GM12878 (cell line): ENCODE measurements at places on chromosomes 2 and 18. TPM values are rescaled to one million over a fixed set of nuclear protein-coding genes. Genes with fewer than 3 reads are reported as not detected.

The ATL2 gene
- total RNA-seq = 44.4 and 48.2 TPM in 2 replicates

- no peak for DNase-seq
Measured at GRCh38 chr2:136217996-136218395, 100.0 kb upstream of the CXCR4 start.

DNA sequence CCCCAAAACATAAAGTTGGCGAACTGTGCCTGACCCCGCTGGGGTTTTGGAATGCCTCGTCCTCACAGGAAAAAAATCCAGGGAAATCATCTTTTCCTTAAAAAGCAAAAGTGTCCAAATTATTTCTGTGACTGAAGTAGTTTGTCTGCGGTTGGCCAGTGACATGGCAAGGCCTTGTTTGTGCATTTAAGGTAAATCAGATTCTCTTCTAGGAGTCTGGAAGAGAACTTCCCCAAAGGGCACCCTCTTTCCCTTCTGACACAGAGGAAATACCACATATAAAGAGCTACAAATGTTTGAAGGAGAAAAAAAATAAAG, 737 bp upstream of the CYB5A start:
- DNase-seq = no peak

GRCh38 chr2:64980183-64980582, 9.0 kb upstream of the SLC1A4 start:
- no peak for DNase-seq

GRCh38 chr2:150125708-150126107, 361.8 kb downstream of the RND3 start:
- DNase-seq = no peak

The SPP2 gene
- 0.37 TPM in 1 of 2 replicates, not detected in the other for total RNA-seq

- peak; percentile 87 for DNase-seq
Measured at GRCh38 chr2:213021971-213022899, 129.2 kb downstream of the IKZF2 start.

The HRH4 gene
- not detected in 2 replicates for total RNA-seq

DNA sequence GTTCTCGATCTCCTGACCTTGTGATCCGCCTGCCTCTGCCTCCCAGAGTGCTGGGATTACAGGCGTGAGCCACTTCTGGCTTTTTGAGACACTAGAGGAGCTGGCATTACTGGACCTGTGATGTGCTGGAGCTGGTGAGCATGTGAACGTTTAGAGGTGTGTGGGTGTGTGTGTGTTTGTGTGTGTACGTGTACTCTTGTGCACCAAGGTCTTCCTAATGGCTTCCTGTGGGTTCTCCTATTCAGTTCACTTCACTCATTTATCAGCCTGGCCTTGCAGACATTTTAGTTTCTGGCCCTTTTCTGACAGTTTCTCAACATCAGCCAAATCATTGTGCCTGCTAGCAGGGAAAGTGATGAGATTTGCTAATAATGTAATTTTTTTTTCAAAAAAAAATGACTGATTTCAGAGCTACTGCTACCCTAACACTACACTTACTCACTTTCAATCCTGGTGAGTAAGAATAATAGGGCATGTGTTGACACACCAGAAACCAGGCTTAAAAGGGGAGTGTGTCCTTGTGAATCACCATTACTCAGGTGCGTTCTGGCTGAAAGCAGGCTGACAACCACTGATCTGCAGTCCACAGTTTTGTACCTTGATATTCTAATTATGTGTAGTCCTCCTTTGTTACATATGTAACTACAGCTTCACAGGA, 41.0 kb upstream of the ACTR3 start:
- no peak for DNase-seq

The MALL gene
- 0.26 and 0.27 TPM in 2 replicates for total RNA-seq

GRCh38 chr2:15990151-15991101, 50.1 kb downstream of the MYCN start:
- DNase-seq = no peak

The RBKS gene
- total RNA-seq = 0.88 and 1.7 TPM in 2 replicates

- DNase-seq = no peak
Measured at GRCh38 chr18:77141401-77142118, 9.0 kb upstream of the MBP start.

- no peak for DNase-seq
Measured at GRCh38 chr2:56009758-56010458, 86.3 kb upstream of the EFEMP1 start.

- DNase-seq = no peak
Measured at GRCh38 chr2:181005326-181005655, 24.9 kb downstream of the UBE2E3 start.

DNA sequence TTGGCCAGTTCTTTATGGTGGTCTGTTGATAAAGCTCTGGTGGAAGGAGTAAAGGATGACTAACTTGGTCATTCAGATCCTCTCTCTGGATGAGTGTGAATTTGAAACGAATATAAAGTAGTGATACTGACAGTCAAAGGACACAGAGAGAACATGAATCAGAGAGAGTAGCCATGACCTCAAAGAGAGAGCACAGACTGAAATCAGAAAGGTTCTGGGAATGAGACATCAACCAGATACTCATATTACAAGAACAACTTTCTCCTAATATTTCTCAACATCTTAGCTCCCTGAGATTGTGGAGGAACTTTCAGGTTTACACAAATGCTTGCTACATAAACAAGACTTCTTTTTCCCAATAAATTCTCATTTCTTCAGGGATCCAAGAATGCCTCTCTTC, 849.1 kb upstream of the CHAC2 start:
- DNase-seq = no peak

DNA sequence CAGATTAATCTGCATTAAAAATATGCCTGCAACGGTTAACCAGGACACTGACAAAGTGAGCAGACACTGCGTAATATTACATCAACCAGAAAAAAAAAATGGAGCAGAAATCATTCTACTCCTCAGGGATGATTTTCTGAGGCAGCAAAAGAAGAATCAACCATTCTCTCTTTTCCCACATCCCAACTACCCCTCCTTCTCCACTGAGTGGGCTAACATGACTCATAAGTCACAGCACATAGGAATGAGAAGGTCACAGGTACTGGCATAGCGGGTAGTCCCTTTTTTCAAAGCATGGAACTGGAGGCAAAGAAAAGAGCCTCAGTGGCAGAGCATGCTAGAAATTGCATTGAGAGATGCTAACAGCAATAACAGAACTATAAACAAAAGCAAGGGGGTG, 54.3 kb upstream of the TSPYL6 start:
- no peak for DNase-seq

- no peak for DNase-seq
Measured at GRCh38 chr18:52624702-52625101, 284.7 kb downstream of the DCC start.

- no peak for DNase-seq
Measured at GRCh38 chr2:43480874-43481273, 115.0 kb downstream of the THADA start.

- no peak for DNase-seq
Measured at GRCh38 chr2:214774108-214774507, 35.4 kb downstream of the BARD1 start.

The CIB4 gene
- not detected in 2 replicates for total RNA-seq

The LINC00305 gene
- total RNA-seq = not detected in 2 replicates

- no peak for DNase-seq
Measured at GRCh38 chr18:64275593-64276300, 126.9 kb upstream of the LINC00305 start.

- DNase-seq = no peak
Measured at GRCh38 chr2:240277807-240278522, 137.5 kb upstream of the OTOS start.

The SCYGR4 gene
- not detected in 2 replicates for total RNA-seq

DNA sequence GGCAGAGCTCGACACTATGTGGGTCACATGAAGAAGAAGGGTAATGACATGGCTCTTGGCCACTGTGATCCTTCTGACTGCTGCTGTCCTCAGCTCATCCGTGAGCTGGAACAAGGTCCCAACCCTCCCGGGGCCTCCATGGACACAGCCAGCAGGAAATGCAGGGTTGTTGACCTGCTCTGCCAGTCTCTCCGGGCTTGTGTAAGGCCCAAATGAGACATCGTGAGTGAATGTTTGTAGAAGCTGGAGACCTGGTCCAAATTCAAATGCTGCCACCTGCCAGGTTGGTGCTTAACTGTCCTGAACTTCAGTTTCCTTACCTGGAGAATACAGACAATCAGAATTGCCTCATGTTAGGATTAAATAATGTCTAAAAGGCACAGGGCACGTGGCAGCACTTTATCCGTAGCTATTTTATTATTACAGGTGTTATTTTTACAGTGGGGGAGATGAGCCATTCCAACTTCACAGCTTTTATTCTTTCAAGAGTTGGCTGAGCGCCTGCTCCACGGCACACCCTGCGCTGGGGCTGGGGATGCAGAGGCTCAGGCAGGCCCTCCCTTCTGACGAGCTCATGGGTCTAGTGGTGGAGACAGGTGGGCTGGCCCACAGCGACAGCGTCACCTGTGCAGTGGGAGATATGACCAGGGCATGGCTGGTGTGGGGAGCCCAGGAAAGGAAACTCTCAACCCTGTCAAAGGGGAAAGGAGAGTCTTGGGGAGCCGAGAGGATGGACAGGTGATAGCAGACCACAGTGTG, 15.1 kb downstream of the ARHGEF4 start:
- no peak for DNase-seq

GRCh38 chr2:204973616-204974015, 428.3 kb downstream of the PARD3B start:
- DNase-seq = no peak

GRCh38 chr2:41033127-41033526, 581.2 kb upstream of the SLC8A1 start:
- no peak for DNase-seq

The FBXO15 gene
- 0.29 and 0.90 TPM in 2 replicates for total RNA-seq

DNA sequence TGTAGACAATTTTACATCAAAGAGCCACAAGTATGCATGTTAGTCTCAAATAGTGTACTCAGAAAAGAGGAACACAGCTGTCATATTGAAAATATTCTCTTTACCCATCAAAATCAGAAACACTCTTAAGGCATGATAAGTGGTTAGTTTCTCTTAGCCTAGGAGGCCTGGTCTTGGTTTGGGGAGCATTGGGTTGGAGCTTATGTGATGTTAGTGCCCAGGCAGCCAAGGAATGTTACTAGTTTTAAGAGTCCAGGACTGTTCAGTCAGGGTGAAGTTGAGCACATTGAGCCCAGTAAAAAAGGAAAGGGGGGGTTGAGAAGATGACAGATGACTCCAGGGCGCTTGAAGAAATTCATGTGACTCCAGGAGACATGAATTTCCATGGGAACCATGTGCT, 340.6 kb downstream of the HRH4 start:
- no peak for DNase-seq

DNA sequence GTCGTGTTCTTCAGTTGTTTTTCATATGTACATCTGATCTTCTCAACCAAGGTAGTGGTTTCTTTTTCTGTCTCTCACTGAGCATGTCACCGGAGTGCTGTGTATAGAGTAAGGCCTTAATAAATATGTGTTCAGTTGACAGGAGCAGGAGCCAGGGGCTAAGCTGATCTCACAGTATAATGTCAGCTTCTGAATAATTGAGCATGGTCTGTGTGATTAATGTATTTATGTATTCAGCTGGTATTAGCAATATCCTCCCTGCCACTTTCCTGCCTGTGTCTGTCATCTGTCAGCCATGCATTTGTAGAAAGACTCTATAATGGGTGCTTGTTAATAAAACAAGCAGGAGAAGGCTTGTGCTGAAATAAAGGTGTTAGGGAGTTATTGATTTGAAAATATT, 198.9 kb downstream of the ADCYAP1 start:
- DNase-seq = no peak

- DNase-seq = no peak
Measured at GRCh38 chr18:24475926-24476589, 15.6 kb downstream of the HRH4 start.

The DSEL gene
- 0.03 TPM in 1 of 2 replicates, not detected in the other for total RNA-seq

The STARD6 gene
- total RNA-seq = 0.33 TPM in 1 of 2 replicates, not detected in the other

DNA sequence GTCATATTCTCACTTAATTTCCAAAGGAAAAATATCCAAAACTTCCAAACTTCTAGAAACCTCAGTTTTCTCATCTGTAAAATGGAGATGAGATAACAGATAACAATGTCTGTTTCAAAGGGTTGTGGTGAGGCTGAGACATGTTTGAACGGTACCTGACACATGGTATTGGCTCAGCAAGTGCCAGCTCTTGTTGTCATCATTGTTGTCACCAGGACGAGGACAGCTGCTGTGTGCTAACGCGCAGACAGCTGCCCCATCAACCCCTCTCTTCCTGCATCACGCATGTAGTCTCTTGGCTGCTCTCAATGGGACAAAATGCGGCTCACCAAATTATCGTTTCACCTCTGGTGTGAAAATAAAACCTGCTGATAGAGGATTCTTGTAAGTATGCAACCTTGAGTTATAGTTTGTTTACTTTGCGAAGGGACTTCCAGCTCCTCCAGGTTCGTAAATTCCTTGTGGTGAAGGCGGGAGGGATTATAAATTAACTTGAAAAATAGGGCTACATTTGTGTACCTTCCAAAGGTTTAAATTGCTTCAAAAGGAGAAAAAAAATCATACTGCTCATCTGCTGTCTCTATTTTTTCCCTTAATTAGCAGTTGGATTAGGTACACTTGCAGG, 605.4 kb downstream of the BCL11A start:
- no peak for DNase-seq

The SYT4 gene
- total RNA-seq = not detected in 2 replicates

DNA sequence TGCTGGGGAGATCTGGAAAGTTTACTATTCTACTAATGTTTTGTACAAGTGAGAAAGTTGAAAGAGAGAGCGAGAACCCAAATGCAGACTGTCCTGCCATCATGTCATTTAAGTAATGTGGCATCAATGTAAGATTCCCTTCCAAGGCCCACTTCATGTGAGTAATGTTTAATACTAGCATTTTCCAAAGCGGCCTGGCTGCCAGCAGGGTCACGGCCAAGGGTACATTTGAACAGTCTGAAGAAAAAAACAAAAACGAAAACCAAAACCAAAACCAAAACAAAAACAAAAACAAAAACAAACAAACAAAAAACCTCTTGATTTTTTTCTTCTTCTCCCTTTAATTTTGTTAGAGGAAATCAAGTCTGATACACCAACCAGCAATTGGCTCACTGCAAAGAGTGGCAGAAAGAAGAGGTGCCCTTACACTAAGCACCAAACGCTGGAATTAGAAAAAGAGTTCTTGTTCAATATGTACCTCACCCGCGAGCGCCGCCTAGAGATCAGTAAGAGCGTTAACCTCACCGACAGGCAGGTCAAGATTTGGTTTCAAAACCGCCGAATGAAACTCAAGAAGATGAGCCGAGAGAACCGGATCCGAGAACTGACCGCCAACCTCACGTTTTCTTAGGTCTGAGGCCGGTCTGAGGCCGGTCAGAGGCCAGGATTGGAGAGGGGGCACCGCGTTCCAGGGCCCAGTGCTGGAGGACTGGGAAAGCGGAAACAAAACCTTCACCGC, 2.2 kb downstream of the HOXD10 start:
- no peak for DNase-seq

The CASP10 gene
- total RNA-seq = 11.2 and 12.4 TPM in 2 replicates

- DNase-seq = no peak
Measured at GRCh38 chr2:231597627-231598026, 5.0 kb downstream of the TEX44 start.

DNA sequence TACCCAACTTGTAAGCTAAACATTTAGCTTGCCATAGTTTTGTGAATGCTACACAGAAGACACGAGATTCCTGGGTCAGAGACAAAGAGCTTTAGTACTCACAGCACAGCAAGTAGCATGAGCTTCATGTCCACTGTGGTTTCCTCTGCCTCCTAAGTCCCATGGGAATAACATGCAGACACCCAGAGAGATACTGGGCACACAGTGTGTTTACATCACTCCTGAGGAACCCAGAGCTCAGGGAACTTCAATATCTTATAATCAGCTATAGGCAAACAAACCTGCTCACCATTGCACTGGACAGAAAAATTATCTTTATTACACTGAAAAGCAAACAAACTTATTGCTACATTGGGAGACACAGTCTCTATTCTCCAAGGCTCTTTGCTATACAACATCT, 14.5 kb upstream of the NCK2 start:
- no peak for DNase-seq

GRCh38 chr2:67918471-67918870, 144.3 kb downstream of the C1D start:
- DNase-seq = no peak

The SCG2 gene
- not detected in 2 replicates for total RNA-seq
